ENCODE measurements at places on chromosomes 3 and 15.

DNA sequence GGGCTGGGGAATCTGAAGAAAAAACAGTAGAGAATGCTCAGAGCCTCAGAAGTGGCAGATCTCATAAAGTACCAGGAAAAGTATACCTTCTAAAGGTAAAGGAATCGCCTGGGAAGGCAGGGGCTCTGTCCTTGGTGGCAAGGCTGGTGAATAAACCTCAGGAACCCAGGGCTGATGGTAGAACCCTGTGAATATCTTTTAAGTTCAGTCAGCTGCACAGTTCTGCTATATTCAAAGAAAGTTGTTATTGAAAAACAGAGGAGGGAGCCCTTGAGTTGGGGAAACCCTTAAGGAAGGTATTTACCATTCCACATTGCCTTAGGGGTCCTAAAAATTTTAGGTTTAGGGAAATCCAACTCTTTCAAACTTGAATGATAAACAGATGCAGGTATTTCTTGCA, 31.2 kb downstream of the ZPLD1 start:
- no peak for DNase-seq

DNA sequence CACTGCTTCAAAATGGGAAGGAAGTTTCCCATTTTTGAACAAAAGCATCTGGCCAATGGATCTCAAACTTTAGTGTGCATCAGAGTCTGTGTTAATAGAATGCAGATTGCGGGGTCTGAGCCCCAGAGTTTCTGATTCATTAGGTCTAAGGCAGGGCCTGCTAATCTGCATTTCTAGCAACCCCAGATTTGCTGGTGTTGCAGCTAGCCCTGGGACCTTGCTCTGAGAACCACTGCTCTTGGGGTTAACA, 30.7 kb upstream of the USP3 start:
- no peak for DNase-seq

DNA sequence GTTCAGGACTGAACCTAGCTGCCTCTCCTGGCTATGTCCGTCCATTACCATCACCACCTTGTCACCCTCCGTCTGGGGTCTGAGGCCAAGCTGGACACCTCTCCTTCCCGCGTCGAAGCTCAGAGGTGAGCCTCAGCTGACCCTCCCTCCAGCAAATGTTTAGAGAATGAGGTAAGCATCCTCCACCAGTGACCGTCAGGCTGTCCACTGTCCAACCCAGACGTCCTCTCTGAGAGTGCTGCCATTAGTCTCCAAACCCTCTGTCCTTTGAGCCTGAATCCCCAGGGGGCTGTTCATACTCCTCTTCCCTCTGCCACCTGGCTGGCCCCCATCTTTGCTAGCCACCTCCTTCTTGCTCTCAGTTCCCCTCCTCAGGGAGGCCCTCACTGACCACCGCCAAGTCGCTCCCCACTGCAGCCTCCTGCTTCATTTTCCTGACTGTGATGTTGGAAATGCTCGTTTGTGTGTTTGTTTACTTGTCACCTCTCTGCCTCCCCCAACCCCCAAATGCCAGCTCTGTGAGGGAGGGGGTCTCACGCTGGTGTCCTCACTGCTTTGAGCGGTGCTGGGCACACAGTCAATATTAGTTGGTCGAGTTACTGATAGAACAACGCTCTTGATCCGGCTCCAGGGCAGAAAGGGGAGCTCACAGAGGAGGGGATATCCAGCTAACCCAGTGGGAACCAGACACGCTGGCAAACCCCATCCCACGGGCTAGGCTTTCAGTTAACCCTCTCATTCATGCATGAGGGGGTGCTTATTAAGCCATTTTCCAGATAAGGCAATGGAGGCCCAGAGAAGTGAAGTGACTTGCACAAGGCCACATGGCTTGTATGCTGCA, 64.9 kb downstream of the IQSEC1 start:
- no peak for DNase-seq

GRCh38 chr3:195245531-195245951, 25.4 kb downstream of the XXYLT1 start:
- no peak for DNase-seq
